ENCODE measurements at places on chromosomes 16 and 17.

GRCh38 chr16:81544261-81544660 lies 99.7 kb downstream of the CMIP start:
- DNase-seq: no peak

DNA sequence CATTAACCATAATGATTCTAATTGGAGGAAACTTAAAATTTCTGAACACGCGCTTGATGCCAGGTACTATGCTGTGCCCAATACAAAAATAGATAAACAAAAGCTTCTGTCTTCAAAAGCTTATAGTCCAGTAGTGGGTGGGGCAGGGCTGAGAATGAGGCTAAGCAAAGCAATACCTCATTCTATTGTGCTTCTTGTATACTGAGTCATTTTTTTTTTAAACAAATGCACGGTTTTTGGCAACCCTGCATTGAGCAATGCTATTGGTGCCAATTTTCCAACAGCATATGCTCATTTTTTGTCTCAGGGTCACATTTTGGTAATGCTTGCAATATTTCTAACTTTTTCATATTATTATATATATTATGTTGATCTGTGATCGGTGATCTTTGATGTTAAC lies 34.7 kb upstream of the HNF1B start:
- no peak for DNase-seq

GRCh38 chr17:58621174-58621573 lies 70.7 kb downstream of the TEX14 start:
- no peak for DNase-seq

- no peak for DNase-seq
These were observed 14.5 kb upstream of the TNFRSF13B start for GRCh38 chr17:16986391-16986790.

- DNase-seq: no peak
These were observed 149.6 kb downstream of the KATNIP start for GRCh38 chr16:27699540-27699939.

- DNase-seq: peak; percentile 72
These were observed 1.9 kb downstream of the MNT start for GRCh38 chr17:2398655-2399571.

DNA sequence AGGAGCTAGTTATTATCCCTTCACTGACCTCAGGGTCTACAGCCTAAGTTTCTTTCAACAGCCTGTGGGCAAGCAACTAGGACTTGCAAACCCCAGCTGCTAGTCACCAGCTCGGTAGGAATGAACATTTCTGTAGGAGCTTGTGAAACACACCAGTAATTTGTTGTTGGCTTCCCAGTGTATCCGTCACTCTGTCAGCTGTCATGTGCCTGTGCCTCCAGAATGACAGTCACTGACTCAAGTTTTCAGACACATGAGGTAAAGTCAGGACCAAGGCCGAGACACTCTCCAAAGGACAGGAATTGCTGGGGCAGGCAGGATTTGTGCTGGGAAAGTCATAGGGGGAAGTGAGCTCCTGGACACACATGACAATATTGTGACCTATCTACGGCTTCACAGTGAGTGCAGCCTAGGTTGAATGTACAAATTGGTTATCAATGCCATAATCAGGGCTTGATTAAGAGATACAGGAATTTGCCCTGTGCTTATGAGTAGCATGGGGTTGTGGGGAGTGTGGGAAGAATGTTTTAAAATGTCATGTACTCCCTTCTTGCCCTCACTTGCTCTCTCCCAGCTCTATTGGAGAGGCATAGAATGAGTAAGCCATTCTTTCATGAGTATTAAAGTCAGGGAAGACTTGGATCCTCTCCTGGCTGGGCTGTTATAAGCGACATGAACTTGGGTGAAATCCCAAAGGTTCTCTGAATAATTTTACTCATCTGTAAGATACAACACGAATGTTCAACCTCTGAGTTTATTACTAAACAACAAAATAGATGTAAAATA lies 391.4 kb downstream of the UTP18 start:
- no peak for DNase-seq
